ENCODE measurements at places on chromosomes 16 and 17. TPM values are rescaled to one million over a fixed set of nuclear protein-coding genes. Genes with fewer than 3 reads are reported as not detected.

The ANKRD40CL gene
- 54.5 TPM for total RNA-seq

The KCNJ12 gene
- 2.2 TPM for total RNA-seq

The SLC26A11 gene
- total RNA-seq, result 9.3 TPM

The HS3ST6 gene
- 0.59 TPM for total RNA-seq

The KRT27 gene
- total RNA-seq, result not detected

The KRTAP9-8 gene
- total RNA-seq, result not detected

The NTN3 gene
- total RNA-seq, result not detected

The BOLA2B gene
- total RNA-seq, result 109 TPM

DNA sequence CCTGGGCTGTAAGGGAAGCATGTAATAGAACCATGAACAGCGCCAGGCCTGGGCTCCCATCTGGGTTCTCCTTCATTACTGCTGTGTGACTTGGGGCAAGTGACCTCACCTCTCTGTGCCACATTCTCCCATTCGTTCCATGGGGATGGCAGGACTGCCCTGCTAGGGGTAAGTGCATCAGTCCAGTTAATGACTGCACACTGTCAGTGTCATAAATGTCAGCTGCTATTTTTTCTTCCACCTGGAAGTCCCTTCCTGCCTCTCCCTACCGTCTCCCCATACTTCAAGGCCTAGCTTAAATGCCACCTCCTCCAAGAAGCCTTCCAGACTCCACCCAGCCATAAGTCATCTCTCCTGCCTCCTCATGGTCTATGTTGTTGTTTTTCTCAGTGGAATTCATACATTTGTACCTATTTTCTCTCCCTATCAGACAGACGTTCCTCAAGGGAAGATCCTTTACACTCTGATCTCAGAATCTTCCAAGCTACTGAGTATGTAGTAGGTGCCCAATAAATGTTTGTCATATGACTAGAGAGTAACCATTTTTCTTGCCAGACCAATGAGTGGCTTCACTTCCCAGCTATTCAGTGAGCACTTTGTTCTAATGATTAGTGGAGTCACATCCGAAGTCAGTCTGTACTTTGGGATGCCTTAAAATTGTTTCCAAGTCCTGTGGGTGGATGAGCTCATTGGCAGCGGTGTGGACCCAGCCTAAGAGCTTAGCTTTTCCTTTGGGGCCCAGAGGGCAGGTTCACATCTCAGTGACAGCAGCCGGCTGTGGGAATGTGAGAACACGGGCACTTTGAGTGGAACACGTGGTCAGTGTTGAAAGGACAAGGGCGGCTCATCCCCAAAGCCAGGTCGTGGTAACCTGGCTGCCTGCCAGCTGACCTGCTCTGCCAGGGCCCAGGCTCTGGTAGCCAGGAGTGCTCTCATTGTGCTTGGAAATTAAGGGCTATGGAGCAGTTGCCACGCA is 147.5 kb upstream of the GSE1 start:
- no peak for DNase-seq
- H3K4me1 ChIP-seq, result peaks cover 16% of the 10 kb centered on the region
- H3K36me3 ChIP-seq, result no peaks in the 10 kb centered on the region

GRCh38 chr17:58531661-58532554 is 17.5 kb upstream of the MTMR4 start:
- H3K27ac ChIP-seq, result no peak overlapping the region
- no peaks in the 10 kb centered on the region for H3K36me3 ChIP-seq
- DNase-seq, result peak; percentile 52
- no peaks in the 10 kb centered on the region for H3K4me1 ChIP-seq

GRCh38 chr16:12557786-12558185 is 245.9 kb downstream of the CPPED1 start:
- no peak for DNase-seq
- H3K27ac ChIP-seq, result no peak overlapping the region
- no peaks in the 10 kb centered on the region for H3K27me3 ChIP-seq
- H3K4me3 ChIP-seq, result no peak overlapping the region
- no peaks in the 10 kb centered on the region for H3K4me1 ChIP-seq

DNA sequence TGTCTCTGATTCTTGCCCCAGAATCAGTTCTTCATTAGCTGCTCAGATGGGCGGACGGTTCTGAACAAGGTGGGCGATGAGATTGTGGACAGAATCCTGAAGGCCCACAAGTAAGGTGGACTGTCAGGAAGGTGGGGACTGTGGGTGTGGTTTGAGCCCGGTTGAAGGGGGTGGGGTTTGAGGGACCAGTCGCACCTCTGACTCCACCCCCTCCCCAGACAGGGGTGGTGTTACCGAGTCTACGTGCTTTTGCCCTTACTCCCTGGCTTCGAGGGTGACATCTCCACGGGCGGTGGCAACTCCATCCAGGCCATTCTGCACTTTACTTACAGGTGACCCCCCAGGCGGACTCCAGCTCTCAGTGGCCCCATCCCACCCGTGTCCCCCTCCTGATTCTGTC is 11.3 kb downstream of the PLD2 start:
- no peaks in the 10 kb centered on the region for H3K4me1 ChIP-seq
- no peaks in the 10 kb centered on the region for H3K36me3 ChIP-seq
- H3K27me3 ChIP-seq, result no peaks in the 10 kb centered on the region
- H3K4me3 ChIP-seq, result no peak overlapping the region
- DNase-seq, result no peak
- no peak overlapping the region for H3K27ac ChIP-seq

GRCh38 chr16:11666103-11667055 is 1.9 kb upstream of the SNN start:
- no peaks in the 10 kb centered on the region for H3K36me3 ChIP-seq
- DNase-seq, result no peak

DNA sequence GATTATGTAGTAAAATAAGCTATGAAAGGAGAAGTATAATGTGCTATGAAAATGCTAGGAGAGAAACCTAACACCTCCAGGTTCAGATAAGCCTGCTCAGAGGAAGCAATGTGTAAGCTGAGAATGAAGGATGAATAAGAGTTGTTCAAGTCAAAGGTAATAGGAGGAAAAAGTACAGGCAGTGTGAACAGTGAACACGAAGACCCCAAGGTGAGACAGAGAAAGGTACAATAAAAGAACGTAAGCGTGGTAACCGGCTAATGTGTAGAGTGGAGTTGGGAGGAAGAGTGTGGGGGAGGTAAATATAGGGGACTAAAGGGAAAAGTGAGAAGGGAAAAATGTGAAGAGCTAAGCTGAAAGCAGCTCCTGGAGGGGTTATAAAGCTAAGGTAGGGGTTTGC is 74.2 kb downstream of the TTC19 start:
- H3K4me1 ChIP-seq, result no peaks in the 10 kb centered on the region
- DNase-seq, result no peak
- H3K4me3 ChIP-seq, result no peak overlapping the region
- no peaks in the 10 kb centered on the region for H3K27me3 ChIP-seq
- H3K36me3 ChIP-seq, result peaks cover 45% of the 10 kb centered on the region
- H3K27ac ChIP-seq, result no peak overlapping the region

GRCh38 chr17:12099412-12099811 is 78.7 kb downstream of the MAP2K4 start:
- DNase-seq, result no peak
- no peaks in the 10 kb centered on the region for H3K4me1 ChIP-seq
- H3K36me3 ChIP-seq, result no peaks in the 10 kb centered on the region
- no peaks in the 10 kb centered on the region for H3K27me3 ChIP-seq
- no peak overlapping the region for H3K27ac ChIP-seq
